ENCODE measurements at places on chromosomes 5 and 9.

- DNase-seq = no peak
Measured at GRCh38 chr5:132540764-132541163, 2.6 kb downstream of the IL5 start.

DNA sequence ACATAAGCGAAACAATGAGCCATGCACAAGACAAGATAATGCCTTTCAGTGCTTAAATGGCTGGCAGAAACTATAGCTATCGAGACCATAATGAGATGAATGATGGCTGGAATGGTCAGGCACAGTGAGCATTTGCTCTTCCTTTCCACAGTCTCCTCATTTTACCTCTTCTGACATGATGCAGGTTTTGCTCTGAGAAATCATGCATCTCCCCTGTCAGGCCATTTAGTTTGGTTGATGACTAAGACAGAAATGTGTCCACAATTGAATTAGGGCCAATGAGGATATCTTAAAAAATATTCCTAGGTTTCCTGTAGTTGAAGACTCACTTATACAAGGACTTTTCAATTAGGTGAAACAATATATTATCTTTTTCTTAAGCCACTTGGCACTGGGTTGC, 475.1 kb downstream of the TMEM232 start:
- DNase-seq = no peak

GRCh38 chr5:24737163-24737562, 92.4 kb upstream of the CDH10 start:
- no peak for DNase-seq

- DNase-seq = no peak
Measured at GRCh38 chr9:108413809-108414208, 442.0 kb downstream of the ACTL7B start.

GRCh38 chr5:41637424-41637823, 127.0 kb upstream of the PLCXD3 start:
- DNase-seq = no peak

GRCh38 chr9:20405078-20405477, 217.2 kb downstream of the MLLT3 start:
- no peak for DNase-seq

DNA sequence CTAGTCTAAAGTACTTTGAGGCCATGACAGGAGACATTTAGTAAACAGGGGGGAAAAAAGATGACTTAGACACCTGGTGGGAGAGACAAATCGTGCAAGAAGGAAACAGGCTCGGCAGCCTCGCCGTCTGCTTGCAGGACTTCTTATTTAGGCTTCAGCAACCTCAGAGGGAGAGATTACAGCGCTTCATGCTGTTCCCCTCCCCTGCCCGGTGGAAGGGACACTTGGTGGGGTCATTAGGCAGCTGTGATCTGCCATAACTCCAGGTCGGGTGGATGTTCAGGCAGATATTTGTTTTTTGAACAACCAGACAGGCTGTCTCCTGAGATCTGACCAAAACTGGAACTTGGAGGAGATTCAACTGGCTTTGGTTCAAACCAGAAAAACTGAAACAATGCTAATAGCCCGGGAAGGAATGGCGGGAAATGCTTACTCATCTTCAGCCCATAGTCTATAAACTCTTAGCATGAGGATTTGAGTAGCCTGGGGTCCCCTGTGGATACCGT, 38.1 kb upstream of the CD180 start:
- no peak for DNase-seq

DNA sequence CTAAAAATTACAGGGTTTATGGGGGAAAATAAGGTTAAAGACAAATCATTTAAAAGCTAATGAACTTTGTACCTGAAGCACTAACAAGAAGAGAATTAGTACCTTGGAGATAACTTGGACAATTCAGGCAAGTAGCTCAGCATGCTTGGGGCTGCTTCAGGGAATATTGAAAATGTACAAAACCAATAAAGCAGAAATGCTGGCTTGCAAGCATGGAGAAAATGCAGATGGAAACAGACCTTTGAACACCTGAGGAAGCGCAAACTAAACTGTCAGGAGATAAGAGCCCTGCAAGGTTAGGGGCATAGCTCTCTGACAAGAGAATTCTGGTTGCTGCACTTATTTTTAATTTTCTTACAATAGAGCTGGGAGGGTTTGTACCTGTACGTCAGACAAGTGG, 42.6 kb upstream of the C5orf47 start:
- no peak for DNase-seq

GRCh38 chr9:9299134-9299533, 1313.7 kb downstream of the PTPRD start:
- DNase-seq = no peak

GRCh38 chr9:7534211-7534935, 265.2 kb downstream of the DMAC1 start:
- no peak for DNase-seq

- DNase-seq = no peak
Measured at GRCh38 chr9:94931740-94932139, 205.2 kb downstream of the AOPEP start.

DNA sequence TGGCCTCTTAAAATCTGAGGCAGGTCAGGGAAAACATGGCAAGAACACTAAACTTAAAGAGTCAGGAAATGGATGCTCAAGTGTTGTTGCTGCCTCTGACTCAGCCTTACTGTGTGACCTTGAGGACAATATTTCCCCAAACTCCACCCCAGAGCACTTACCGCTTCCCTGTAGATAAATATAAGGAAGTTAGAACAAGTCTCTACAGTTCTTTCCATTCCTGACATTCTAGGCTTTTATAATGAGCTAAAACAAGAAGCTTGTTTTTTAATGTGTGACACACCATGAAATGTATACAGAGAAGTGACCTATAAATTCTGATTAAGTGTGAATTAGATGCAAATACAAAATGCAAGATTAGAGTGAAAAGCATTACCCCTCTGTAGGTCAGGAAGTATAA, 129.3 kb downstream of the GRIA1 start:
- no peak for DNase-seq

GRCh38 chr5:43638546-43638945, 35.6 kb downstream of the NNT start:
- no peak for DNase-seq

Measured in stimulated activated CD4-positive, alpha-beta T cell treated with anti-CD3 and anti-CD28 coated beads, Interleukin-1b, Interleukin-23, amount 100 ng/mL, for 24 hours (primary cell).